ENCODE measurements at places on chromosomes 3 and 15. TPM values are rescaled to one million over a fixed set of nuclear protein-coding genes. Genes with fewer than 3 reads are reported as not detected.

- DNase-seq: no peak
Measured at GRCh38 chr3:58026598-58026997, 18.4 kb downstream of the FLNB start.

DNA sequence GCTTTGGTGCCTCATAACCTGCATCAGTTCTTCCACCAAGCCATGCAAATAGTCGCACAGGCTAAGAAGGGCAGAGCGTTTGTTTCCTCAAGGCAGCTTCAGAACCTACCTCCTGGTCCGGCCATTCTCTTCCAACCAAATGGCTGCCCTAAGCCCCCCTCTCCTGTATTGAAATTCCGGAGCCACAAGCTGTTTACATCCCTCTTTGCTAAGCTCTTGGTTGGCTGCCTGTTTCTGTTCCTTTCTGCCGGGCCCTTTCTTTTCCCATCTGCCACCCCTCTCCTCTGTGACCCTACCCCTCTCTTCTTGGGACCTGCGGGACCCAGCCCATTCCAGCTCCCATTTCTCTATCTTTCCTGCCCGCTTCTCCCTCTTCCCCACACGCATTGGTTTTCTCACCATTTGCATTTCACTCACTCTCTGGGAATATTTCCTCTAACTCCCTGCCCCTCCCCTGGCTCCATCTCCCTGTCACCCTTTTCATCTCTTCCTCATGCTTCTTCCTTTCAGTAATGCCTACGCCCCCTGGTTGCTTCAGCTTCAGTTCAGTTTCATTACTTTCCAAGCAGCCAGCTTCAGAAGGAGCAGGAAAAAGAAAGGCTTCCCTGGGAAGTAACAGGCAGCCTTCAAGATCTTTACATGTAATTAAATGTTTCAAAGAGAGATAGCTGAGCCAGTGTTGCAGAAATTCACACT, 113.5 kb downstream of the RAB11A start:
- DNase-seq: no peak

Gene IGSF10
- 0.16 TPM for polyA plus RNA-seq

- DNase-seq: no peak
Measured at GRCh38 chr3:112372396-112372795, 39.4 kb downstream of the CD200 start.

Gene DAZL
- polyA plus RNA-seq: not detected

- no peak for DNase-seq
Measured at GRCh38 chr3:24037971-24038370, 92.9 kb downstream of the NR1D2 start.

Gene FBXW12
- not detected for polyA plus RNA-seq

Gene KBTBD8
- 0.81 TPM for polyA plus RNA-seq

DNA sequence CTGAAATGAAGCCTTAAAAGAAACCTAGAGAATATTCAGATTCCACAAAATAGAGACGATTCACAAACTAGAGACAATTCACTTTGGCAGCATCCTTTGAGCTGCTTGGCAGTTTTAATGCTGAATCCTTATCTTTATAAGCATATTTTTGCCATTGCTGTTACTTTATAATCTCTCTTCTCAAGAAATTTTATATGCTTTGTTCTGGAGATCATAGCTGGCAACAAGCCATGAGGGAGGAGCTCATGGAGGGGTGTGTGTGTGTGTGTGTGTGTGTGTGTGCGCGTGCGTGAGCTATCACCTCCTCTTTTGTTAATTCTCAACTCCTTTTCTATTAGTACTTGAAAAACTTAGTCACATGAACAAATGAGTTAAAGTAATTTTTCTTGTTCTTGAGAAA, 495.0 kb upstream of the RGMA start:
- no peak for DNase-seq

- no peak for DNase-seq
Measured at GRCh38 chr3:112375117-112375516, 42.2 kb downstream of the CD200 start.
